Ammon's horn (tissue), 1 donor: ENCODE measurements at places on chromosomes 4 and X.

- peak; percentile 63 for DNase-seq
These were observed 158.7 kb downstream of the SPRY1 start for GRCh38 chr4:123555233-123555806.

DNA sequence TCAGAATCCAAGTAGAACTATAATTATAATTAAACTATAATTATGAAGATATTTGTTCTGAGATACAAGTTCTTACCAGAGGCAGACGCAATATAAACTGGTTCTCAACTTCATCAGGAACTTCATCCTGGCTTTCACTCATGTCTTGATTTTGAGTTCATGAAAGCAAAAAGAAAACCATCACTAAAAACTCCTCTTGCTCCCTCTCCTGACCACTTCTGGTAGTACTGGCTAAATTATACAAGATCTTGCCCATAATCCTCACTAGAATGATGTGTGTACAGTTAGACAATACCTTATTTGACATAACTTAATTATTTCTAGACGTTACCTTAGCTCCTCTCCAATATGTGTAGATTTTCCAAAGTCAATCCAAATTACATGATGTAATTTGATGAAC, 3.7 kb downstream of the TAF7L start:
- DNase-seq = peak; percentile 25

GRCh38 chr4:37635155-37635554, 51.0 kb downstream of the RELL1 start:
- DNase-seq = no peak

DNA sequence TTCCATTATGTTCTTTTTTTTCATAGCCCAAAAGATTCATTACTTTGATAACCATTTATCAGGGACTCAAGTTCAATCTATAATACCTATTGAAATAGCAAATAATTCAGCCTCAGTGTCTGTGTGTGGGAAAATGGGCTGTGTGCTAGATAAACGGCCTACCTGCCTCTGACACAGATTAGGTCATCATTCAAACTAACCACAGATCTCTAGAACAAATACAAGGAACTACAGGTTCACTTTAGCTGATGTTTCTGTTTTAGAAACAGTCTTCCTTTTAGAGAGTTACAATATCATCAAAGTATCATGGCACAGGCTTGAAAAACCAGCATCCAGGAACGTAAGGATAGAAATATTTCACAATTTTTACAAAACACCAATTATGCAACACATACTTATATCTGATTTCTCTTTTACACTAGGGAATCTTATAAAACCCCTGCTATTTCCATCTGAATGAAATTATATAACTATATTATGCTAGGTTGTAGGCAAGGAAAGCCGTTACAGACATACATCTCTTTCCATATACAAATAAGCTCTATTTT, 56.6 kb upstream of the MAB21L2 start:
- DNase-seq = no peak

- DNase-seq = no peak
These were observed 152.1 kb downstream of the THOC2 start for GRCh38 chrX:123580792-123581191.

- DNase-seq = no peak
These were observed 20.8 kb downstream of the GUCY1A1 start for GRCh38 chr4:155687380-155687982.

- no peak for DNase-seq
These were observed 40.4 kb downstream of the PCDH7 start for GRCh38 chr4:30760551-30760950.

DNA sequence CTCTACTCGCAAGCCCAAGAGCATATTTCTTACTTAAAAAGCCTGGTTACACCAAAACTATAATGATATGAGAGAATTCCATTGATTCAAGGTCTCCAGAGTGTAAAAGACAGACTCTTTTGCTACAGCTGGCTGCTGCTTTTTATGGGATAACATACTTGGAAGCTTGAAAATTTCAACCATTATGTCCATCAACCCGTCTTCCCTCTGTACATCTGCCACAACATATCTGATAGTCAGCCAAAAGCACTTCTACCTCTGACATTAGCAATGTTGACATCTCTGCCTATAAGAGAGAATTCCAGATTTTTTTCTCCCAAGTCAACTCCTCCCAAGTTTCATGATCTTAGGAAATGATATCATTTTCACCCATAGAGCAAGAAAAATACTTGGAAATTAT, 54.4 kb upstream of the IQCM start:
- no peak for DNase-seq

DNA sequence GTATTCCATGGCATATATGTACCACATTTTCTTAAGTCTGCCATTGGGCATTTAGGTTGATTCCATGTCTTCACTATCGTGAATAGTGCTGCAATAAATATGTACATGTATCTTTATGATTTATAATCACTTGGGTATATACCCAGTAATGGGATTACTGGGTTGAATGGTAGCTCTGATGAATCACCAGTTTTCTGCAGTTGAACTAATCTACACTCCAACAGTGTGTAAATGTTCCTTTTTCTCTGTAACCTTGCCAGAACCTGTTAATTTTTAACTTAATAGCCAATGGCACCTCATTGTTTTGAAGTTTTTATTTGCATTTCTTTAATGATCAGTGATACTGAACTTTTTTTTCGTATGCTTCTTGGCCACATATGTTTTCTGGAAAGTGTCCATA, 152.5 kb downstream of the CCNG2 start:
- DNase-seq = no peak

DNA sequence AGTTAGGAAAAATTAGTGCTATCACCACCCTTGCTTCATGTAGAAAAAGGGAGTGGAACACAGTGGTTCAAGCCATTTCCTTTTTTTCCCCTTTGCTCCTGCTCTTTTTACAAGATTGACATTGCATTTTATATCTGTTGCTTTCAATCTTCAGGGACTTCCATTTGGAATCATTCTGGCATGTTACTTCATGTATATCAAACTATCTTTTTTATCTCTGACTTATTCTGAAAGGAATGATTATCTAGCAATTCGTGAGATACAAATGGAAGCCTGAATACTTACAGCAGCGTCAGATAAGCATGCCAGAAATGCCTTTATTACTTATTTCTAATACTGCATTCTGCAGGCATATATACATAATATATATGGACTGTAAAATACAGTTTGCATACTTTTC, 20.4 kb downstream of the ADGRL3 start:
- no peak for DNase-seq

GRCh38 chr4:31290836-31291235, 570.7 kb downstream of the PCDH7 start:
- DNase-seq = no peak

- DNase-seq = peak; percentile 27
These were observed 24.8 kb downstream of the CPE start for GRCh38 chr4:165403637-165404036.

GRCh38 chr4:169604903-169605331, 7.5 kb downstream of the NEK1 start:
- no peak for DNase-seq

DNA sequence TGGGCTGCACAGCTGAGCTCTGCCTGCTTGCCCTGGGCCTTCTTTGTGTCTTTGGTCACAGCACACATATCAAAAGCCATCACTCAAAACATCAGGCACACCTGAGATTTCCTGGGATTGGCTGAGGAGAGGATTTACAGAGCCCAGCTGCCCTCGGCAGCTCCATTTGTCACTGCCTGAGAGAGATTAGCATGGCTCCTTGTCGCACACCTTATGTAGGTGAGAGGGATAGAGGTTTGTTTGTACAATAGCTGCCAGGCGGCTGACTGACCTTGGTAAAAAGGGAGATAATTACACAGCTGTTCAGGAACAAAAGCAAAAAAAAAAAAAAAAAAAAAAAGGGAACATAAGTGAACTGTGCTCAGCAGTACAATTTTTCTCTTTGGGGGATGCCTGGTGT, 63.2 kb downstream of the MGST2 start:
- no peak for DNase-seq

DNA sequence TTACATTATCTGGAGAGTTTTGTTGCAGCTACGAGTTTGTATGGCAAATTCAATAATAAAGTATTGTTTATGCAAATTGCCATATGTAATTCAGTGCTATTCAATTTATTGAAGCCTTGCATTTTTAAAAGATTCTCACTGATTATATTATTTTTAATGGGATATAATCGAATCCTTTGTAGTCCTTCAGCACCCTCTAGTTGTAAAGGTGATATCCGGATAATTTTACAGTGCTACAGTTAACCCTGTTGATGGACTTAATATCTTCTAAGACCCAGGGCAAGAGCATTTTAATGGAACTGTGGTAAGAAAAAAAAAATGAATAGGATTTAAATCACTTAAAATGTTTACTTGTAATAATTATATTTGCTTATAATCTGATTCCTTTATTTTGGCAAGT, 48.5 kb upstream of the GRIA2 start:
- DNase-seq = no peak

DNA sequence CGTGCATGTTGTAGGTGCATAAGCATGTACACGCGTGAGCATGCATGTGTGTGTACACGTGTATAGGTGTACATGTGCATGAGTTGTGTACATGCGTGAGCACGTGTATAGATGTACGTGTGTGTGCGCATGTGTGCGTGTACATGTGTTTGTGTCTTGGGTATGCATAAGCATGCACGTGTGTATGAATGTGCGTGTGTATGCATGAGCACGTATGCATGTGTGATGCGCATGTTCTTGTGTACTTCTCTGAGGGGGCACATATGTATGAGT, 9.0 kb downstream of the NAT8L start:
- no peak for DNase-seq

- DNase-seq = no peak
These were observed 82.3 kb upstream of the PPARGC1A start for GRCh38 chr4:23972187-23972586.

DNA sequence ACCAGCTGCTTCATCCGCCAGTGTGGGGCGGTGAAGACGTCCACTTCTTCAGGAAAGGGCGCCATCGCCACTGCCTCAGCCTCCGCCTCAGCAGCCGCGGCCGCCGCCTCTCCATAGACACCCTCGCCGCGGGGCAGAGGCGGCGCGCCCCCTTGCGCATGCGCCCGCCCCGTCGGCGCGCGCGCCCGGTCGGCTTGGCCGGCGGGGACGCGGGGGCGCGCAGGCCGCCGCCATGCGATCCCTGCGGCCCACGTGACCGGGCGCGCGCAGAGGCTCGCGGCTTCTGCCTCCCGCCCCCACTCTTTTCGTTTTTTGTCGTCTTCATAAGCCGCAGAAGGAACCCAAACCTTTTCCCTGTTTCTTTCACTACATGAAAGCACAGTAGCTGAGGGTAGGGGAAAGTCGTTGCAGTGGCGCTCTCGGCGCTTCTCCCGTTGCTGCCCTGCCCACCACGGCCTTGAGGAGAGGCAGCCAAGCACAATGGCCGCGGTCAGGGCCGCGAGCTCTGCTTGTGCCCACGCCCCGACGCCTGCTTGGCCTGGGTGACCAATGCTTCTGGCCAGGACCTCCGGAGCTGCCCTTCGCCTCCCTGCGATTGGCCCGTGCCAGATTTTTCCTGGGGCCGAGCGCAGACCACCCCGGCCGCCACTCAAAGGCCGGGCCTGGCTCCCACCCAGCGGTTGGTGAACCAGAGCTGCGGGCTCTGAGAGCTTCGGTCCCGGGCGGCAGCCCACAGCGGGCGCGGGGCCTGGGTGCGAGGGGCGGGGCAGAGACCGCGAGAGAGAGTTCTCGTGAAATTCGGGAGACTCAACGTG, at the start of gene FBXL5:
Gene FBXL5, minus strand, starts transcription at position 135 of the 815 bp plus-strand sequence. Its CDS starts 70 bp downstream, at position 65.
- peak; percentile 87 for DNase-seq

DNA sequence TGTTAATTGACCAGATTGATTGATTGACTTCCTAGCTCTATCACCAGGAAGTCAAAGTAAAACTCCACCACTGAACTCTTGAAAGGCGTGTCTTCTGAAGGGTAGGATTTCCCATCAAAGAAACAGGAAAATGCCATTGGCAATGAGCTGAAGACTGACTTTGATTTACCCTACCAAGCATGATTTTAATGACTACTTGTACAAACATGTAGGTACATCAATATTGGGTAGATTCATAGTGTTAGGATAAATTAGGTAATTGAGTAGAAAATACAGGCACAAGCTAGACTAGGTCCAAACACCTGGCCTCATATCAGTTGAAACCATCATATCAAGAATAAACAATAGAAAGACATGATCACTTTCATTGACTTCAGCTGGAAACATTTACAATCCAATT, 53.2 kb upstream of the ATXN3L start:
- DNase-seq = no peak

DNA sequence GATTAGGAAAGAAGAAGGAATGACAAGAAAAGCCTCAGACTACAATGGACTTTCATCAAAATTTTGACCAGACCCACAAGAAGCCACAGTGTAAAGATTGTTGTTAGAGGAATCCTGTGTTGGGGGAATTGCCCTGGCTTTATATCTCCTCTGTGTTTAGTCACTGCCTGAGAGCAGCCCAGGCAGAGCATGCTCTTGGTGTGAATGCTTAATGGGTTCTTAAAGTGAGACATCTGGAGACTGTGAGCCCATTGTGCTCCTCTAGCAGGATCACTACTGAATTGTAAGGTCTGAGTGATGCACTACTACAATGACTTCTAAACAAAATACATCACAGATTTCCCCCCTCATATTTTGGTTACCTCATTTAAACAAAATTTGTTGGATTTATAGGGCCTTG, 1860.5 kb upstream of the ADGRL3 start:
- peak; percentile 66 for DNase-seq

GRCh38 chr4:4574792-4575191, 32.9 kb upstream of the STX18 start:
- DNase-seq = no peak

- peak; percentile 58 for DNase-seq
These were observed 17.2 kb upstream of the SCRG1 start for GRCh38 chr4:173415885-173416653.

- DNase-seq = no peak
These were observed 978.6 kb downstream of the NLGN4X start for GRCh38 chrX:5250106-5250505.

GRCh38 chr4:154741922-154742850, 1.6 kb upstream of the LRAT start:
- peak; percentile 35 for DNase-seq

- DNase-seq = peak; percentile 3
These were observed 907.8 kb downstream of the STPG2 start for GRCh38 chr4:97235521-97235920.

GRCh38 chrX:9310616-9311015, 154.2 kb upstream of the TBL1X start:
- DNase-seq = no peak

GRCh38 chr4:150493851-150494250, 88.1 kb upstream of the MAB21L2 start:
- DNase-seq = no peak

- no peak for DNase-seq
These were observed 224.9 kb upstream of the MAD2L1 start for GRCh38 chr4:120291541-120291940.

DNA sequence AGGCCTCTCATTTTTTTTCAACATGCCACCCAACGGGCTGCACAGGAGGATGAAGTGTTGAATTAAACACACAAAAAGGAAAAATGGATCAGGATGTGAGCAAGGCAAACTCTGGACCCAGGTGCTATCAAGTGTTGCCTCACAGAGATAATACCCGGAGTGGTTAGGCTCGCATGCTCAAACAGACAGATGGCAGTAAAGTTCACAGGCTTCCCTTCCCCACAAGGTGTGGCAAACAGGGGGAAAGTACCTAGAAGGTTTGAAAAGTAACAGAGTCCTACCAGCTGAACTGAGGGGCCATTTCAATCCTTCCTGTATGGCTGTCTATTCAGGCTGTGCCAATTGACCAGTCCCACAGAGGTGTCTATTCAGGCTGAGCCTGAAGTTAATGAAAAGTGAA, 123.9 kb upstream of the GC start:
- DNase-seq = no peak
